ENCODE measurements at places on chromosomes 12 and 14.

- no peak for DNase-seq
Observed at GRCh38 chr14:67928375-67928774, 108.8 kb downstream of the RAD51B start.

DNA sequence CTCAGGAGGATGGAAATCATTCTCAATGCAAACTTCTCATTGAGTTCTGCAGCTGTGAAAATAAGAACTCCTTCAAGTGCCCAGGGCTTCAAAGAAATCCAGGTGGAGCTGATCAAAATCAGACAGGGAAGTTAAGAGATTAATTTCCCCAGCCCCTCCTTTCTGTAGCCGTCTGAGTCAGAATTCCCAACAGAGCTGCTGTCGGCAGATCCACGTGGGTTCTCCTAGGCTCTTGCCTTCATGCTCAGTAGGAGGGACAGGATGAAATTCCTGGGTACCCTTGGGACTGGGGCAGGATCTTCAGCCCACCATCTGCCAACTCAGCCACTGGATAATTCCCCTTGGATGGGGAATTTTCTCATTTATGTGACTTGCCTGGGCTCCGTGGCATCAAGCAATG is 13.3 kb downstream of the TGFB3 start:
- no peak for DNase-seq

GRCh38 chr14:65208548-65208947 is 106.2 kb upstream of the MAX start:
- no peak for DNase-seq

GRCh38 chr12:117502633-117503032 is 141.2 kb upstream of the NOS1 start:
- DNase-seq, result no peak

DNA sequence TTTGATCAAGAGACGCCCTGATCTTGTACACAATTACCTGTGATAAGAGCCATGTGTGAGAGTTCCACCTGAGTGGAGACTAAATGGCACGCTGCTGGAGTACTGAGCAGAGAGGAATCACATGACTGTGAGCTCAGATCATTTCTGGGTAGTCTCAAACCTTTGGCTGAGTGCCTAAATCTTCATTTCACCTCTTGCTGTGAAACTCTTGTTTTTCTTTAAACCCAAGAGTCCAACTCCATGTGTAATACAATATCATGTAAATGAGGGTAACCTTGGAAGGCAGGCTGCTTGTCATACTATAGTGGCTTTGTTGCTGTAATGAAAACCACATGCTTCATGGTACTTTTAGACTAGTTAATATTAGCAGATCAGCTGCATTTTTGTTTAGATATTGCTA is 156.9 kb downstream of the CAND1 start:
- peak; percentile 41 for DNase-seq

- no peak for DNase-seq
Observed at GRCh38 chr14:103896578-103896977, 31.7 kb upstream of the TDRD9 start.

GRCh38 chr12:123286652-123287373 is 15.2 kb upstream of the CDK2AP1 start:
- no peak for DNase-seq

GRCh38 chr12:91920276-91920675 is 225.4 kb downstream of the BTG1 start:
- DNase-seq, result no peak

GRCh38 chr14:93183596-93184317 is 940 bp downstream of the MOAP1 start:
- no peak for DNase-seq

DNA sequence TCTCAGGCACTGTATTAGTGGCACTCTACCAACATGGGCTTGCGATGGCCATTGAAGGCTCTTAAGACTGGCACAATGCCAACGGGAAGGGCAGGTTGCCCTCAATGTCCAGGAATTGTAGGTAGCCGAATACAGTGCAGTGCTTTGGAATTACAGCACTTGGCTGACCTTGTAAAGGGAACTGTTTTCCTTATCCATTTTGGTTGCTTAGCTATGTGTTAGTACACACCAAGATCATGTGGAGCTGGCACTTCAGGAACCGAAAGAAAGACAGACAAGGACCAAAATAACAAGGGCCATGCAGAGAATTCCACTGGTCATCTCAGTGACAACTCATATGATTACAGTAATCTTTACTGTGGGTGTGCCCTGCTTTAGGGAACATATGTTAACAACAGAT is 72.7 kb downstream of the DYRK2 start:
- DNase-seq, result peak; percentile 31

DNA sequence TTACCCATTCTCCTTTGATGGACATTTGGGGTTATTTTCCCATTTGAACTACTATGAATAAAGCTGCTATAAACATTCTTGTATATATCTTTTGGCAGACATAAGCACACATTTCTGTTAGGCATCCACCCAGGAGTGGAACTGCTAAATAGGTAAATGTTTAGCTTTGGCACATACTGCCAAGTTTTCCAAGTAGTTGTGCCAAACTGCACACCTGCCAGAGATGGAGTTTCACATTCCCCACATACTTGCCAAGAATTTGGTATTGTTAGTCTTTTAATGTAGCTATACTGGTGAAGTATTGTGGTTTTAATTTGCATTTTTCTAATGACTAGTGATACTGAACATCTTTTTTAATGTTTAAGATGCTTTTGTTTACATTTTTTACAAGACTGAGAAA is 201.0 kb downstream of the GXYLT1 start:
- DNase-seq, result no peak

All from colonic mucosa (tissue), 4 donors.